ENCODE measurements at places on chromosomes 1 and 21.

GRCh38 chr1:7930645-7931445 lies 9.8 kb downstream of the TNFRSF9 start:
- DNase-seq, result no peak

GRCh38 chr1:150487763-150488115 lies 520 bp downstream of the TARS2 start:
- DNase-seq, result no peak

DNA sequence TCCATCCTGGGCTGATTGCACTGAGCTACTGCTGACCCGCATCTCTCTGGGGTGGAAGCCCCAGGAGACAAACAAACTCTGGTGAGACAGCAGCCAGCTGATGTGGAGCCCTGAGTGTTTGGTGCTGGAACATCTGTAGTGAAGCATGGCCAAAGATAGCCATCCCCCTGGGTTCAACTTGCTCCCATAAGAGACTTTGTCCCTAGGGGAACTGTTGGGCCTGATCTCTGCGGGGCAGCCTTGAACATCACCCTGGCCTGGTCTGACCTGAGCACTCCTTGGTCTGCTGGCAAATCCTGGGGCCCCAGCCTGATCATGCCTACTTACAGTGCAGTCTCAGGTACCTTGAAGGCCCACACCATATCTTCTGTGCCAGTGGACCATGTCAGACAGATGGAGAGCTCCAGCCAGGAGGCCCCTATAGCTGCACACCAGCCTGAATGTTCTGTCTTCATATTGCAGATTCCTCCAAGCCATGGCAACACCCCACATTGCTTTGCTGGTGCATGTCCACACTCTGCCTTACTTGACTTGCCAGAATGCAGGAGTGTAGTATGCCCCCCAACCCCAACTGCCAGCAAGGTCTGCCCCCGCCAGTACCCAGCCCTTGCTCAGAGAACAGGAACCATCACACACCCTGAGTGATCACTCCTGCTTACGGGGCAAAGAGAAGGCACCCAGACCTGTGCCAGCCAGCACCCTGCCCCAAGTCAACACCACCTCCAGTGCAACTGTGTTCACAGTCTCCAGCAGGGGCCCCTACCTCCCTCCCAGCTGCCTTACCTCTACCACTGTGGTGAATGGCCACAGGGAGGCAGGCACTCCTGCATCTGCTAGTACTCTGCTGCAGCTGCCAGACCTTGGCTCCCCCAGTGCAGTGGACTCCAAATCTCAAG lies 690.5 kb upstream of the NR5A2 start:
- no peak for DNase-seq

- DNase-seq, result peak; percentile 55
Observed at GRCh38 chr1:3306583-3307291, 147.7 kb upstream of the ARHGEF16 start.

DNA sequence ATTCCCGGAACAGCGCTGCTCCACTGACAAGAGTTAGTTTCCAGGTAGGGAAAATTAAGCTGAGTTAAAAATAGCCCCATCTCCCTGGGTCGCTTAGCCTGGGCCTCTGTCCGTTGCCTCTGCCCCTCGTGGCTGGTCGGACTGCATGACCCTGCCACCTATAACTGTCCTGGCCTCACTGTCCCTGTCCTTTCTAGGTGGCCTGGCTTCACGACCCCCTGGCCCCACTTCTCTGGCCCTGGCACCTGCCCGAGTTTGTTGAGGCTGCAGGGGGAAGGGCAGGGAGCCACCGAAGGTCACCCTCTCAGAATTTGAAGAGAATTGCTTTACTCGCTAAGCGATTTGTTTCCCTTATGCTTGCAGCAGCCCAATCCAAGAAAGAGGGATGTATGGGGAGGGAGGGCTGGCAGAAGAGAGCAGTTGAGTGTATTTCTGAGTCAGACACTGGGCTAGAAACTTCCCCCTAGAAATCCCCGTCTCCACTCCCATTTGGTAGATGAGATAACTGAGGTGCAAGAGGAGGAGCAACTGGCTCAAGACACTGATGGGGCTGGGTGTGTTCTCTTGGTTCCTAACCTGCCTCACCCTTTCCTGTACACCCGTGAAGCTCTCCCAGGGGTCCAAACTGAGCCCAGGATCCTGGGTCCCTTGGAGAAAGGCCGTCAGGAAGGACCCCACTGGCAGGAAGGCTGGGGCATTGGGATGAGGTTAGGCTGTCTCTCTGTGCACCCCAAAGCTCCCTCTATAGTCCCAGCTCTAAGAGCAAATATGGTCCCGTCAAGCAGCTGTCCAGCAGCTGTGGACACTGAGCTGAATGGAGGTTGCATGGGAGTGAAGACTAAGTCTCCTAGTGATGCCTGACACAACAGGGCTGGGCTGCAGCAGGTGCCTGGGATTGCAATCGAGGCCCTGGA lies 2.9 kb upstream of the EDN2 start:
- peak; percentile 61 for DNase-seq

- no peak for DNase-seq
Observed at GRCh38 chr21:33312121-33312520, 12.6 kb upstream of the IFNAR1 start.

DNA sequence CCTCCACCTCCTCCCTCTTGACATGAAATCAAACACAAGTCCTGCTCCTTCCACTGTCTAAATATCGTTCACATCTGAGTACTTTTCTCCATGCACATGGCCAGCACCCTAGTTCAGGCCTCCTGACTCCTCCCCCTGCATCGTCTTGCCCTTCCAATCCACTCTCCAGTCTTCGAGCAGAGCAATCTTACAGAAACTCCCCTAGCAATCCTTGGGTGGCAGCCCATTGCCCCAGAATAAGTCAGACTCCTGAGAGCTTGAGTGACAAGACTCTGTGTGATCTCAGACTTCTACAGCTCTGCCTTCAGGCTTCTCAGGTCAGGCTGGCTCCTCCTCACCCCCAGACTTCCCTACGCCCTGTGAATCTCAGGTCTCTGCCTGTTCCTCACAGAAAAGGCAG lies 5.5 kb downstream of the SH2D2A start:
- no peak for DNase-seq

DNA sequence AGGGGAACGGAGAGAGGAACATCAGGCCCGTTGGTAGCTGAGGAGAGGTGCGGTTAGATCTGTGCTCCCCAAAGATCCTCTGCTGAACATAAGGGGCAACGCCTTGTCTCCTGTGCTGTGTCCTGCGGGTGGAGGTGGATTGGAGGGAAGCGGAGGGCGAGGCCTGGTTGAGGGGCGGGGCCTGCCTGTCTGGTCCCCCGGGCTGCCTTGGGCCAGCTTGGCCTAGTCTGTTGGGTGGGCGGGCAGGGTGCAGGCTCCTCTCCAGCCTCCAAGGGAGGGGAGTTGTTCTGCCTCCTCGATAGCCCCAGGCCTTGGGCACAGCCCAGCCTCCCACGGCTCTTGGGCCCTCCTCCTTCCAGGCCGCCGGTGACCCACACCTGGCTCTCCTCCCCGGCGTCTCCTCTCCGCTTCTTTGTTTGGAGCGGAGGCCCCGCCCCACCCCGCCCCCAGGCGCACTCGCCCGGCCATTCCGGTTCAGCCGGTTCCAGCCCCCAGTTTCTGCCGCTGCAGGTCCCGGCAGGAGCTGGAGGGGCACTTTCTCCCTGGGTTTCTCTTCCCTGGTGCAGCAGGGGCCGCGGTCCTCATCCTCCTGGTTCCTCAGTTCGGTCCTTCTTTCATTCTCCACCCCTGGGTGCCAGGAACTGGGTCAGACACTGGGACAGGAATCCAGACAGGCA lies 19.4 kb downstream of the PTPRF start:
- peak; percentile 51 for DNase-seq

DNA sequence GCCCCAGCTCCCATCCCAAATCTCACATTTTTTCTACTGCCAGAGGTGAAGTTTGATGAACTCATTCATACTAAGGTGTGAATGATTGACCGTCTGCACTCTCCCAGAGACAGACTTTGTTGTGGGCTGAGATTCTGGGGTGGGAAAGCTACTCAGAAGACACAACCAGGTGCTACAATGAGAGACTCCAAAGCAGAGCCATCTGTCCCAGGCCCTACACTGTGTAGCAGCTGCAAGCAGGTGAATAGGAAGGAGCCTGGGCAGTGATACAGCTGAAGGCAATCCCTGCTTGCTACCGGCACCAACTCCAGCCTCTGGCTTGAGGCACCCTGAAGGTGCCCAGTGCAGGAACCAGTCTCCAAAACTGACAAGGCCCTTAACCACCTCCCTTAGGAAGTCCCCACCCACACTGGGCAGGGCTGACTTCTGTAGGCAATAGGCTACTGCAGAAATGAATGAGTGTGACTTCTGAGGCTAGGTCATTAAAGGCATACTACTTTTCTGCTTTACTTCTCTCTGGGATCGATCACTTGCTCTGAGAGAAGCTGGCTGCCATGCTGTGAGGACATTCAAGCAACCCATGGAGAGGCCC lies 79.7 kb upstream of the RUNX3 start:
- DNase-seq, result no peak

DNA sequence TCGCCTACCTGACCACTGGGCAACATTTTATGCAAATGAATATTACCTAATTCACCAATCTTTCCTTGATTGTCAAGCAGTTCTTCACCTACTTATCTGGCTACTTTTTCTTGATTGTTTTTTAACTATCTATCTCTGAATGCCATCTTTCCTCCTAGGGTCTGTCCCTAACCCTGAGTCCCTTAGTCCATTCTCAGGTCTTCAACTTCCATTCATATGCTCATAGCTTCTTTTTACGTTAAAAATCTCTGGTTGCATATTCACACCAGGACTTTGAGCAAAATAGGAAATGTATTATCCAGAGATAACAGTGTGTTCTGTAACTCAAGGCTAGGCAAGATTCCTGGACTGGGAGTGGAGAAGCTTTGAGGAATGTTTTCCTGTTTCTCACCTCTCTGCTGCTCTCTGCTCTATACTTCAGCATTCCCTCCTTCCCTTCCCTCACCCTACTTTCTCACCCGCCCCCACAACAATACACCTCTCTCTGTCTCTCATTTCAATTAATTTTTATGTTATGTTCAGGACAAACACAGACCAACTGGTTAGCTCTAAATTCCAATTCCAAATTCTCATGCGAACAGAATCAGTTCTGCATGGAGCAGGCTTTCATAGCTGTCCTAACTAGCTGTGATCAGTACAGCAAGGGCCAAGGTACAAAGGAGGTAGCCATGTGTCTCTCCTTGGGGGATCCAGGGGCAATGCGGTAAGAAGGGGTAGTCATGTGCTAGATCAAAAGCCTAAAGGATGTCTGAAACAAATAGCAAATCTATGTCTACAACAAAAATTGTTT lies 278.4 kb downstream of the USH2A start:
- DNase-seq, result no peak

DNA sequence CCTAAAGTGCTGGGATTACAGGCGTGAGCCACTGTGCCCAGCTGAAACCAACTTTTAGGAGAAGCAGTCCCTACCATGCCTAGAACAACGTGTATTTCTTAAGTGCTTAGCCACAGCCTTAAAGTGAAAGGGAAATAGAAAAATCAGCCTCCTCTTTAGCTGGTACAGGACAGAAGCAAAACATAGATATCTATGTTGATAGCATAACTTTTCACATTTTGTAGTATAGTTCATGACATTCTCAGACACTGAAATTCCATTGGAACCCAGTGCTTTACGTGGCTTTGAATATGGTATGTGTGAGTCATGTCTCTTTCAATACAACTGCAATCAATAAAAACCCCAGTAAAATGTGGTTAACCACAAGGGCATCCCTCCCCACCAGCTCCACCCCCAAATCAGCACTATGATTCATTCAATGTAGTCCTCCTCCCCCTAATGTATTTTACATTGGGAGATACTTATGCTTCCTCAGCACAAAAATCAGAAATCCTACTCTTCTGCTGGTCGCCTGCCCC lies 32.1 kb downstream of the TGFB2 start:
- DNase-seq, result peak; percentile 98

DNA sequence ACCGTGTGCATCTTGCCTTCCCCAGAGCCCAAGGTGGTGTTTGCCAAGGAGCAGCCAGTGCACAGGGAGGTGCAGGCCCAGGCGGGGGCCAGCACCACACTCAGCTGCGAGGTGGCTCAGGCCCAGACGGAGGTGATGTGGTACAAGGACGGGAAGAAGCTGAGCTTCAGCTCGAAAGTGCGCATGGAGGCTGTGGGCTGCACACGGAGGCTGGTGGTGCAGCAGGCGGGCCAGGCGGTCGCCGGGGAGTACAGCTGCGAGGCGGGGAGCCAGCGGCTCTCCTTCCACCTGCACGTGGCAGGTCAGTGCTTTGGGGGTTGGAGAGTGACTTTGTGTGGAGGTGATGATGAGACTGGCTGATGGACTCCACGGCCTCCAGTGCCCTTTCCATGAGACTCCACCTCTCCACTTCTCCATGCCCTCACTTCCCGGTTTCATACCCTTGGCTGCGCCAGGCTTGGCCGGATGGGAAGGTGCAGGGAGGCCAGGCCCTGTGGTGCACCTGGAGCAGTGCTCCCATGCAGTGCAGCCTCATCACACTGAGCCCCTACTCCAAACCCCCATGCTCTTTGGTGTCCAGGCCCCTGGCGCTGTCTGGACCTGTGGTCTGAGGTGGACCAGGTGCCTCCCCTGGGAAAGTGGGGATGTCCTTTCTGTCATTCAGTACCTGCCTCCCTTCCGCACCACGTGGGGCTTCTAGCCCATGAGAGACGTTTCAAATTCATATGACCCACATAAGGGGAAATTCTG lies 49.0 kb downstream of the OBSCN start:
- no peak for DNase-seq

GRCh38 chr1:79161077-79161476 lies 154.5 kb upstream of the ADGRL4 start:
- DNase-seq, result peak; percentile 41

DNA sequence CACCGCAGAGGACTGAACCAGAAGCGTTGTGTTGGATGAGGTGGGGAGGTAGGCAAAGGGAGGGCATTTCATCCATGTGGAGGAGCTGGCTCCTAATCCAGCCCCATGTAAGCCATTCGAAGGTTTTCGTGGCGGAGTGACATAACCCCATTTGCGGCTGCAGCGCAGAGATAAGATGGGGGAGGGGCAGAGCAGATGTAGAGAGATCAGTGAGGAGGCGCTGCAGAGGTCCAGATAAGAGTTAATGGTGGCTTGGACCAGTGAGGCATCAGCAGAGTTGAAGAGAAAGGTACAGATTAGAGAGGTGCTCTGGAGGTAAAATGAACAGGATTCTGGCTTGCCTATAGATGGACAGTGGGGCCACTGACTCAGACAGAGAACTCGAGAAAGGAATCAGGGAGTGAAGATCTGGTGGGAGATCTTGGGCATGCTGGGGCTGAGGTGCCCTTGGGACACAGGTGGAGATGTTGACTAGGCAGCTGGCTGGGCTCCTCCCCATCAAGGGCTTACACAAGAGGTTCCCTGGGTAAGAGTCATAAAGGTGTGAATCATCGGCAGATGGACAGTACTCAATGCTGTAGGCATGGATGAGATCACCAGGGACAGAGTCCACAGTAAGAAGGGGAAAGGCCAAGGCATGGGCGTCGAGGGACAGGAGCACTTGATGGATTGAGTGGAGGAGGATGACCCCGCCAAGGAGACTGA lies 7.8 kb upstream of the PTPRF start:
- peak; percentile 96 for DNase-seq

DNA sequence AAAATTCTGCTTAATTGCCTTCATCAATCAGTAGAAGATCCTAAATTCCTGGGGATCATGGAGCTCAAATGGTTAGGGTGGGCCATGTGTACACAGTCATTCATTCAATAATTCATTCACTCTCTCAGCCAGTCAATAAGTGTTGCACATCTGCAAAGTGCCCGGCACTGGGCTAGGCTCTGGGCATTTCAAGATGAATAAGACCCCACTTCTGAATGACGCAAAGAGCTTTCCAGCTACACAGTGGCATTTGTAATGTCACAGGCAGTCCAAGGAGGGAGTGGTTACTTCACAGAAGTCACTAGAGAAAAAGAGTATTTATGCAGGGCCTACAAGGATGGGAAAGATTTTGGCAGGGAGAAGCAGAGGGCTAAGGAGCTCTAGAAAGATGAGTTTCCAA lies 93.2 kb downstream of the KCNJ15 start:
- DNase-seq, result no peak
